DMS 273 treated with DMSO at 0.1 percent for 48 hours (cell line): ENCODE measurements at places on chromosomes 13 and 19.

DNA sequence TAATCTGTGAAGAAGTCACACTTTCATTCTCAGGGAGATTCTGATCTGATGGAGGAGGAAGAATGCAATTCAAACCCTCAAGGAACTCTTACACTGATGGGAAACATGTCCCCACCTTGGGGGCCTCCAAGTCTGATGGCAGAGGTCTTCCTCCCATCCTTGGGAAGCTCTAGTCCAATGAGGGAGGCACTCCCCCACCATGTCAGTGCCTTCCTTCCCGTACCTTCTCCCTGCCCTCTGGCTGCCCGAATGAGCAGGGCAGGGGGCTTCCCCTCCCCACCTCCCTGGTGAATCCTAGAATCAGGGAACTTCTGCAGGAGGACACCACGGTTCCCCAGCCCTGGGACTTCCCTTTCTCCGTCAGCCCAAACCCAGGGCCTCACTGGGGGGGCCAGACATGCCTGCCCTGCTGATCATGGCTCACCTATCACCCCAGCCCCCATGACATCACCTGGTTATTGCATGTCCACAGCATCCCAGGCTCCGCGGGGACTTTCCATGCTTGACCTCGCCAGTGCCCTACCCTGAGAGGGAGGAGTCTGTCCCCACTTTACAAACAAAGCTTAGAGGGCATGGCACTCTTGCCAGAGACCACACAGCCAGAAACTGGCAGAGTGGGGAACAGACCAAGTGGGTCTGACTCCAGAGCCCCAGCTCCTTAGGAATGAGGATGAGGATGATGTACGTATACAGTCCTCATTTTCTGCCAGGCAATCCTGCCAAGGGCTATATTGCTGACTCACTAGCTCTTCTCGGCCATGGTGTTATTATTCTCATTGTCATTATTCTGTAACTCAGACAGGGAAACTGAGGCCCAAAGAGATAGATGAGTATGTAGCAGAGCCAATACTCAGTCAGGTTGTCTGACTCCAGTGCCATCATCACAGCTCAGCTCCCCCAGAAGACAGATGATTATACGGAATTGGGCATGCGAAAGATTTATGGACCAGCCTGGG, 9.6 kb upstream of the BCL3 start:
- DNase-seq: no peak

DNA sequence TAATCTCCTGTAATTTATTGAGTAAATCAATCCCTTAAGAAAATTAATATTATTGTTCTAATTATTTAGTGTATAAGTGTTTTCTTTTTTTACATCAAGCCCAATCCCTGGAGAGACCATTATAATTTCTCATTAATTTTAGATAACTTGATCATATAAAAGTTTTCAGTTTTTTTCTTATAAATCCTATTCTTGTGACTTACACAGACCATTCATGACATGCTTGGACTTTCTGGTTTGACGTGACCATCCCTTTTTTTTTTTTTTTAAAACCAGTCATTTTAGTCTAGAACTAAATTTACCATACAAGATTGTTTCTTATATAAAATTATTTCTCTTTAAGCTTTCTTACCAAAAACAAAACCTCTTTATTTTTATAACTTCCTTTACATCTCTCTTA, 5.4 kb upstream of the MTRF1 start:
- peak; percentile 2 for DNase-seq

DNA sequence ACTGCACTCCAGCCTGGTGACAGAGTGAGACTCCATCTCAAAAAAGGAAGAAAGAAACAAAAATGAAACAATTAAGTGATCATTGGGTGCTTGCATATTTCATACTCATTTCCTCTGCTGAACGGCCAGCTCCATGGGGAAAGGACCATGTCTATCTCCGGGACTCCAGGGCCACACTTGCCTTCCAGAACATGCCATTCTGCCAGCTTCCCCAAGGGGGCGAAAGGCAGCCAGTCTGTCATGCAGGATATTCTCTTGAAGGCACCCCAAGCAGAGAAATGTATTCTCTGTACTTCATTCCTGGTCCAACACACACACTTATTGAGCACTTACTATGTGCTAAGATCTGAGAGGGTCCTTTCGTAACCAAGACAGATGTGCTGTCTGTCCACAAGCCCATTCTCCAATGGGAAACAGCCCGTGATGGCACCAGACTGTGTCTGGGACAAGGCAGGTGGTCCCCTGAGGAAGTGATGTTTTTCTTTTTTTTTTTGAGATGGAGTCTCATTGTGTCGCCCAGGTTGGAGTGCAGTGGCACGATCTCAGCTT, 10.2 kb upstream of the CARM1 start:
- no peak for DNase-seq

DNA sequence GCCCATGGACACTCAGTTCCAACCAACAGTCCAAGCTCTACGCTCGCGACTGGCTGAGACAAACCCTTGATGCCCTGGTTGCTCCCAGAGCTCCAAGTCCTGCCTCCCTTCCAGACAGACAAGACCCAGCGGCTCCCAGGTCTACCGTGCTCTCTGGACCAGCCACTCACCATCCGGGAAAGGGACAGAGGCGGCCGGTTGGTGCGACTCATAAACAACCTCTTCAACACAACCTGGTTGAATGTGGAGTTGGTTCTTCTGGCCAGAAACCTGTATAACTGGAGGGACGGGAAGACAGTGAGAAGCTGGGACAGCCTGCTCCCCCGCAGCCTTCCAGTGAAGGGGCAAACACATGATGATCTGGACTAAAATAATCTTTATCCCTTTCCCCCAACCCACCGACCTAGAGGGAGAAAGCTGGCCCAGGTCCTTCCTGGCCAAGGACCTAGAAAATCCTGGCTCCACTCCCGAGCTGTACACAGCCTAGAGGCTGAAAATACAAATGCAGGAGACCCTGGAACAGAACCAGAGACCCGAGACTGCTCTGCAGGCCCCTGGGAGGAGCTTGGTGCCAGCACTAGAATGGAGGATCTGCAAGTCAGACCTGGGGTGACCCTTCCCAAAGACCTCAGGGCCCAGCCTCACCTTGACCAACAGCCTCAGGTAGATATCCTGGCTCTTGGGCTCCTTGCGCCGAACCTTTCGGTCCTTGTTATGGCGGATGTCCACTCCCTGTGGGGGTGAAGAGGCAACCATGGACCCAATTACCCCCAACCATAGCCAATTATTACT, 1.6 kb downstream of the RPL18 start:
- no peak for DNase-seq

DNA sequence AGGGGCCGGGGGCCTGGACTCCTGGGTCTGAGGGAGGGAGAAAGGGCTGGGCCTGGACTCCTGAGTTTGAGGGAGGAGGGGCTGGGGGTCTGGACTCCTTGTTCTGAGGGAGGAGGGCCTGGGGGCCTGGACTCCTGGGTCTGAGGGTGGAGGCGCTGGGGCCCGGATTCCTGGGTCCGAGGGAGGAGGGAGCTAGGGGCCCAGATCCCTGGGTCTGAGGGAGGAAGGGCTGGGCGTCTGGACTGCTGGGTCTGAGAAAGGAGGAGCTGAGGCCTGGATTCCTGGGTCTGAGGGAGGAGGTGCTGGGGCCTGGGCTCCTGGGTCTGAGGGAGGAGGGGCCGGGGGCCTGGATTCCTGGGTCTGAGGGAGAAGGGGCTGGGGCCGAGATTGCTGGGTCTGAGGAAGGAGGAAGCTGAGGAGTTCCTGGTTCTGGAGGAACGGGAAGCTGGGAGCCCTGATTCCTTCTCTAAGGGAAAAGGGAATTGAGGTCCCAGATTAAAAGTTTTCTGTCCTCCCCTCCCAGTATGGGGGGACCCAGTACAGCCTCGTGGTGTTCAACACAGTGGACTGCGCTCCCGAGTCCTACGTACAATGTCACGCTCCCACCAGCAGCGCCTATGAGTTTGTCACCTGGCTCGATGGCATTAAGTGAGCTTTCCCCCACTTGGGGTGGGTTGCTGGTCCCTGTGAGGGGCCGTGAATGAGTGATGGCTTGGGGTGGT, 721 bp downstream of the MED25 start:
- no peak for DNase-seq

DNA sequence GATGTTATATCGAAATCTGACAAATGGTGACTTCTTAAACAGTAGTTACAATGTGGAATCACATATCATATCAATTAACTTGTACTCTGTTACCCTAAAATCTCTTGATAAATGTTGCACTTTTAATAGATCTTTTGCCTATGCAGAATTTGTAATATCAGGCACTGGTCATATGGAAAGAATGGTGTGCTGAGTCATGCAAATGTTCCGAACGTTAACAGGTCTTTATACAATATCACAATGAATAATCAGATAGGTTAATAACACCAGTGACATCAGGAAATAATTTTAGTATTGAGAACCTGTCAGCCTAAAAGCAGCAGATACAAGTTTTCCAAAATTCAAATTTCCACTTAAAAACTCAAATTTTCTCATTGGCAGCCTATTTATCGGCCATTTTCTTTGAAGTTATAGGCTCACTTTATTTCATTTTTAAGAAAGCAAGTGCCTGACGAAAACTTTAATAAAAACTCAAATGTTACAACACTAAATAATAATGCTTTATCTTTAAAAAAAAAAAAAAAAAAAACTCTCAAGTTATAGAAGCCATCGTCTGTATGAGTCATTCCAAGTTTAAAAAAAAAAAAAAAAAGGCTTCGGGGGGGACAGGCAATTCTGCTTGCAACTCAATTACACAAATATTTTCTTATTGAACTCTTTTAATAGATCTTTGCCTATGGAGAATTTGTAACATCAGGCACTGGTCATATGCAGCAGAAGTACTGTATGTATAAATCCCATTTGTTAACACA, 180.9 kb downstream of the DIAPH3 start:
- no peak for DNase-seq

- DNase-seq: no peak
Measured at GRCh38 chr13:112241288-112241687, 134.9 kb upstream of the SPACA7 start.

- no peak for DNase-seq
Measured at GRCh38 chr13:75771818-75772217, 135.7 kb downstream of the LMO7 start.

GRCh38 chr13:41694545-41695301, 237.4 kb downstream of the RGCC start:
- DNase-seq: no peak

DNA sequence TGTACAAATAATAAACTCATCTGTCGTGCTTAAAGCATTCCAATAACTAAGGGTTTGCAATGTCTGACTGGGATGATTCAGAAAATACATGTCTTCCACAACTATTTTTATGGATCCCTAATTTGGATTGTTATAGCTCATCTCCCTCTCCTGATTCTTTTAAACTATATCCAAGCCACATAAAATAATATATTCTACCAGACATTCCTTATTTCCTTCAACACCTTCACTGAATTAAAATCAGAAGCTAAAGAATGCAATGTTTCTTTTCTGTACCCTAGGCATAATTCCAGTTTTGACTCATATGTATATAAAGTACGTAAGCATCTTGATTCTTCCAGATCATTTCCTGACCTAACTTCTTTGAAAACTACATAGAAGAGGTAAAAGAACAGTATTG, 420.4 kb downstream of the EFNB2 start:
- DNase-seq: no peak

- no peak for DNase-seq
Measured at GRCh38 chr19:41936416-41936850, 8.2 kb upstream of the ERFL start.

GRCh38 chr19:9075064-9075949, 11.6 kb upstream of the OR1M1 start:
- DNase-seq: peak; percentile 55

GRCh38 chr19:6086068-6086788, 24.1 kb downstream of the RFX2 start:
- no peak for DNase-seq

GRCh38 chr13:50594276-50595051, 249.0 kb downstream of the DLEU7 start:
- no peak for DNase-seq

- peak; percentile 93 for DNase-seq
Measured at GRCh38 chr13:70835371-70835770, 727.1 kb upstream of the KLHL1 start.
